HCT116 (cell line): ENCODE measurements at places on chromosomes 5 and 9. TPM values are rescaled to one million over a fixed set of nuclear protein-coding genes. Genes with fewer than 3 reads are reported as not detected.

- peaks cover 16% of the 10 kb centered on the region; the same call in 1 of the 2 replicates for H3K27me3 ChIP-seq
- DNase-seq, result no peak
- H3K4me3 ChIP-seq, result no peak overlapping the region
- H3K27ac ChIP-seq, result no peak overlapping the region
- peaks cover 5% of the 10 kb centered on the region; the same call in 1 of the 2 replicates for H3K4me1 ChIP-seq
- no peaks in the 10 kb centered on the region for H3K36me3 ChIP-seq
Observed at GRCh38 chr5:159917994-159918393, 1.7 kb downstream of the ADRA1B start.

GRCh38 chr9:117249799-117250198, 165.1 kb downstream of the ASTN2 start:
- H3K27ac ChIP-seq, result no peak overlapping the region
- H3K27me3 ChIP-seq, result no peaks in the 10 kb centered on the region
- no peak for DNase-seq
- H3K4me3 ChIP-seq, result no peak overlapping the region
- no peaks in the 10 kb centered on the region for H3K4me1 ChIP-seq

Gene GOLPH3
- total RNA-seq, result 69.2 TPM

- DNase-seq, result no peak
- no peaks in the 10 kb centered on the region for H3K4me1 ChIP-seq
- no peak overlapping the region for H3K27ac ChIP-seq
Observed at GRCh38 chr5:104178066-104178465, 615.5 kb upstream of the NUDT12 start.

- no peak for DNase-seq
- H3K27ac ChIP-seq, result no peak overlapping the region
- H3K27me3 ChIP-seq, result no peaks in the 10 kb centered on the region
- H3K4me3 ChIP-seq, result no peak overlapping the region
Observed at GRCh38 chr9:69649566-69650250, 22.5 kb downstream of the APBA1 start.

DNA sequence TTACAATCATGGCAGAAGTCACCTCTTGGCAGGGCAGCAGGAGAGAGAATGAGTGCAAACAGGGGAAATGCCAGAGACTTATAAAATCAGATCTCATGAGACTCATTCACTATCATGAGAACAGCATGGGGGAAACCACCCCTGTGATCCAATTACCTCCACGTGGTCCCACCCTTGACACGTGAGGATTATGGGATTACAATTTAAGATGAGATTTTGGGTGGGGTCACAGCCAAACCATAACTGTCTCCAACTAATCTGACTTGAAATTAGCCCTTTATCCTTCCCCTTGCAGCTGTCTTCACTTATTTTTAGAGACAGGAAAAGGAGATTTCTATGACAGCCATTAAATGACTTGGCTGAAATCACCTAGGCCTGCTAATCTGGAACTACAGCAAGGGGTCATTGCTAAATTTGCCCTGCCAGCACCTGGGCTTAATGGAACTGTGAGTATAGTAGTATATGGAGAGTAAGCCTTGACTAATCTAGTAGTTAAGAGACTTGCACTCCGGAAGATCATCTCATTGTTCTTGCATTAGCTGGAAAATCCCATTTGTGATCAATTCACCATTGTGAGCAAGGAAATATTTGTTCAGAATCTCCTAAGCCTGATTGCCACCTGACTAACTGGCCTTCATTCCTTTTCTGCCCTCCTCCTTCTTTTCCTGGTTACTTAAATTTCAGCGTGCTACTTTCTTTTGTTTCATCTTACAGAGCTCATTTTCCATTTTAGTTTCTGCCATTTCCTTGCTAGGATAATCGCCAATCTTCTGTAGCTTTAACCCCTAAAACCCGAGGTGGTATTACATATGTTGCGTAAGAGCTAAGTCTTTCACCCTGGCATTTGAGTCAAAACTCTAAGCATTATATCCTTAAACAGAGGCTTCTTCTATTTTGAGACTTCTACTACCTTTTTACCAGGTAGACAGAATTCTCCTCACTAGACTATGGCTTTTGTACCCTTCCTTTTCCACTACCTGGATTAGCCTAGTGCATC, 65.3 kb upstream of the RUSC2 start:
- no peak for DNase-seq
- no peaks in the 10 kb centered on the region; the same call in 1 of the 2 replicates for H3K27me3 ChIP-seq
- no peaks in the 10 kb centered on the region for H3K36me3 ChIP-seq
- H3K27ac ChIP-seq, result no peak overlapping the region

DNA sequence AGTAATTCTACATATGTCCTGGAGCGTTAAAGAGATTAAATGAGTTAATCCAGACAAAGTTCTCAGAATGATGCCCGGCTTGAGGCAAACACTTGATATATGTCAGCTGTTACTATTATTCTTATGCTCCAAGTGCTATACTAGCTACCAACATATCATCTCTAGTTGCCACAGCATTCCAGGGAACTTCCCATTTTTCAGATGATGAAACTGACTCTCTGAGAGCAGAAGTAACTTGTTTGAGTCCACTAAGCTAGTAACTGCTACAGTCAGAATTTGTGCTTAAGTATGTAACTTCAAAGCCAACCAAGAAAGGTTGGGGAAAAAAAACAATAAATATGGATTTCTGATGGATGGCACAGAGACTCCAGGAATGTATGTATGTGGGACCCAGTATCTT, 98.1 kb downstream of the CDK5RAP2 start:
- H3K4me1 ChIP-seq, result no peaks in the 10 kb centered on the region
- no peak for DNase-seq
- H3K36me3 ChIP-seq, result peaks cover 16% of the 10 kb centered on the region
- H3K4me3 ChIP-seq, result no peak overlapping the region

- H3K4me3 ChIP-seq, result no peak overlapping the region
- H3K4me1 ChIP-seq, result no peaks in the 10 kb centered on the region
- H3K27ac ChIP-seq, result no peak overlapping the region
- H3K27me3 ChIP-seq, result 0 out of 2 replicates have a peak, but pooled peaks cover 1% of the 10 kb centered on the region
Observed at GRCh38 chr9:1978941-1979340, 36.2 kb upstream of the SMARCA2 start.

GRCh38 chr5:74521401-74521800, 119.1 kb downstream of the ENC1 start:
- H3K4me1 ChIP-seq, result no peaks in the 10 kb centered on the region
- DNase-seq, result no peak
- no peak overlapping the region for H3K27ac ChIP-seq
- H3K27me3 ChIP-seq, result no peaks in the 10 kb centered on the region

Gene LTC4S
- total RNA-seq, result 5.0 TPM

DNA sequence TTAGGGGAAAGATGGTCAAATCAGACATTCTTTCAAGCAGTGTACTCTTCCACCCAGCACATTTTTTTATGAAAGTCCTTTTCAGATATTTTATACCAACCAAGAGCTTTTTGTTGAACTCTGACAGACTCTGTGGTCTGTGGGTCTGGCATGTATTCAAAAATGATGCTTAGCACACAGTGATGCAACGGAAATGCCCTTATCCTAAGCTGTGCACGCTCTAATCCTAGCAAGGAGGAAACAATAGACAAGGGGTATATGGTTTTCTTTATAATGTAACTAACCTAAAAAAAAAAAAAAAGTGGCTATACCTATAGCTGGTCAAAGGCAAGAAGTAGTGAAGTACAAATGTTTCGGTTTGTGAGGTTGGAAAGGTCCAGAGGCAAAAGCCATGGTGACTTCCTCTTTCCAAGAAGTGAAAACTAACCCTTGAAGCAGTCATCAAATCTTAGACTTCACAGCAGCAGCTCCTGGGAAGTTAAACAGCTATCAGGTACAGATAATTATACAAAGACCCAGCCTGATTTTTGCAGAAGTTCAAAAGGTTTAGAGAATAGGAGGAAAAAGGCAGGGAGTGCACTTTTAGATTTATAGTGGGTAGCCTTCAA, 82.5 kb downstream of the SEMA6A start:
- H3K4me1 ChIP-seq, result no peaks in the 10 kb centered on the region
- H3K4me3 ChIP-seq, result no peak overlapping the region
- DNase-seq, result no peak
- no peaks in the 10 kb centered on the region for H3K36me3 ChIP-seq

GRCh38 chr5:131277875-131278740, 14.3 kb downstream of the CDC42SE2 start:
- H3K27ac ChIP-seq, result peak overlapping the region; percentile 1; the same call in 1 of the 2 replicates
- no peaks in the 10 kb centered on the region for H3K27me3 ChIP-seq
- DNase-seq, result no peak
- H3K36me3 ChIP-seq, result no peaks in the 10 kb centered on the region
- H3K4me1 ChIP-seq, result peaks cover 39% of the 10 kb centered on the region
- no peak overlapping the region for H3K4me3 ChIP-seq

- no peaks in the 10 kb centered on the region for H3K36me3 ChIP-seq
- H3K4me1 ChIP-seq, result no peaks in the 10 kb centered on the region
- H3K27me3 ChIP-seq, result 0 out of 2 replicates have a peak, but pooled peaks cover 3% of the 10 kb centered on the region
- H3K27ac ChIP-seq, result no peak overlapping the region
Observed at GRCh38 chr9:134492281-134492691, 149.3 kb upstream of the COL5A1 start.

GRCh38 chr9:120363697-120364096, 216.3 kb downstream of the CDK5RAP2 start:
- DNase-seq, result no peak
- no peaks in the 10 kb centered on the region for H3K27me3 ChIP-seq
- H3K27ac ChIP-seq, result no peak overlapping the region

- H3K4me1 ChIP-seq, result no peaks in the 10 kb centered on the region
- no peak for DNase-seq
- H3K4me3 ChIP-seq, result no peak overlapping the region
- no peak overlapping the region for H3K27ac ChIP-seq
- no peaks in the 10 kb centered on the region for H3K36me3 ChIP-seq
Observed at GRCh38 chr9:31347082-31347617, 1037.3 kb upstream of the ACO1 start.

DNA sequence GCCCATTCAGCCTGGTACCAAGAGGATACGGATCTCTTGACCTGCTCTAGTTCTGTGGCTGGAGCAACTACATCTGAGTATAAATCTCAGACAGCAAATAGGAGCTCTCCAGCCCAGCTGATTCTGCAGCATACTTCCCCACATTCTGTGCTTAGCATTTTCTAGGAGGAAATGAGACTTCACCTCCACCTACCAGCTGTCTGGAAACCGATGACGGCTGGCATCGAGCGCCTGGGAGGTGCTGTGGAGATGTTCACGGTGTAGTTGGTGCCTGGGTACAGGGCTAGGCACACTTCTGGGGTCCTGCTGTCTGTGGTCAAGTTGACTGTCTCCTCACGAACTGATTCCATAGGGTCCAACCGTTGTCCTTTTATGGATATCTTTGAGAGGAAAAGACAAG, 63.6 kb downstream of the SUSD1 start:
- H3K4me3 ChIP-seq, result no peak overlapping the region
- peaks cover 43% of the 10 kb centered on the region for H3K4me1 ChIP-seq

DNA sequence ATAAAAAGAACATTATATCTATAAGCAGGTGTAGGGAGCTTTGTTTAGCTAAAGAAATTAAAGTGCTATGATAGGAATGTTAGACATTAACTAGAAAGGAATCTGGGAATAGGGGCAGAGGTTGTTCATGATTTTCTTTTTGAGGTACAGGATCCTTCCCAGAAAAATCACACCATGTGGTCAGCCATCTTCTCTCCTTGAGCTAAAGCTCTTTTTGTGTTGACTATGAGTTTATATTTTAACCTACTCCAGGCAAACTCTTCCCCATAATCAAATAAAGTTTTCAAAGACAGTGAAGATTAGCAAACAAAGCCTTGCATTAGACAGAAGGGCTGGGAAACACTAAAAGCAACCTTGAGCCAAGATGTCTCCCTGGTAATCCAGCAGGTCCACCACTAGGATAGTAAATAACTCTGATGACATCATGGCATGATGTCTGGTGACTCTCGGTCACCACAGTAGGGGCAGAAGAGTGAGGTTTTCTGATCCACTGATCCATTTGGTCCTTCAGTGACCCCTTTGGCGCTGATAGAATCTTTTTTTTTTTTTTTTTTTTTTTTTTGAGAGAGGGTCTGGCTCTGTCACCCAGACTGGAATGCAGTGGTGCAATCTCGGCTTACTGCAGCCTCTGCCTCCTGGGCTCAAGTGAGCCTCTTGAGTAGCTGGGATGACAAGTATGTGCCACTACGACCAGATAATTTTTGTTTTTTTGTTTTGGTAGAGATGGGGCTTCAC, 30.6 kb upstream of the IL6ST start:
- no peak overlapping the region for H3K4me3 ChIP-seq
- H3K27me3 ChIP-seq, result no peaks in the 10 kb centered on the region
- H3K4me1 ChIP-seq, result no peaks in the 10 kb centered on the region
- no peak for DNase-seq
- H3K36me3 ChIP-seq, result no peaks in the 10 kb centered on the region

GRCh38 chr5:34684281-34684979, 28.3 kb downstream of the RAI14 start:
- no peaks in the 10 kb centered on the region; the same call in 1 of the 2 replicates for H3K36me3 ChIP-seq
- no peak overlapping the region for H3K27ac ChIP-seq
- no peak overlapping the region for H3K4me3 ChIP-seq
- peaks cover 56% of the 10 kb centered on the region for H3K4me1 ChIP-seq

GRCh38 chr9:36191290-36191645, 547 bp downstream of the CLTA start:
- H3K27ac ChIP-seq, result peak overlapping the region; percentile 80
- DNase-seq, result no peak
- H3K4me3 ChIP-seq, result peak overlapping the region; percentile 91
- no peaks in the 10 kb centered on the region for H3K27me3 ChIP-seq

DNA sequence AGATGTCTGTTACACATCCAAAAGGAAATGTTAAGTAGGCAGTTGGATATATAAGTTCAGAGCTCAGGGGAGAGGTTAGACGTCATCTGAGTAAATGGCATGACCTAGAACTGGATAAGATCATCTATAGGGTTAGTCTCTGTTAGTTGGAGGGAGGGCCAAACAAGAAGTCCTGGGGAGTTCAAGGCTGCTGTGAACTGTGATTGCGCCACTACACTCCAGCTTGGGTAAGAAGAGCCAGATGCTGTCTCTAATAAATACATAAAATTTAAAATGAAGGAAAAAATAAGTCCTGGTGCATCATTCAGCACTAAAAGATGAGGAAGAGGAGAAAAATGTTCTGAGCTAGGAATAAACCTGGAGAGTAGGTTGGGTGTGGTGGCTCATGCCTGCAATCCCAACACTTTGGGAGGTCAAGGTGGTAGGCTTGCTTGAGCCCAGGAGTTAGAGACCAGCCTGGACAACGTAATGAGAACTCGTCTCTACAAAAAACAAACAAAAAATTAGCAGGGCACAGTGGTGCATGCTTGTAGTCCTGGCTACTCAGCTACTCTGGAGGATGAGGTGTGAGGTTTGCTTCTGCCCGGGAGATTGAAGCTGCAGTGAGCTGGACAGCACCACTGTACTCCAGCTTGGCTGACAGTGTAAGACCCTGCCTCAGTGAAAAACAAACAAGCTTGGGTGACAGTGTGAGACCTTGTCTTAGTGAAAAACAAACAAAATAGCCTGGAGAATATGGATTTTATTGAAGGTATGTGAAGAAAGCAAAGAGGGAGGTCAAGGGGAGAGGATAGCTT, 123.6 kb downstream of the ACTBL2 start:
- H3K27ac ChIP-seq, result no peak overlapping the region
- H3K4me3 ChIP-seq, result no peak overlapping the region
- H3K36me3 ChIP-seq, result no peaks in the 10 kb centered on the region

Gene PCDHB2
- not detected for total RNA-seq

GRCh38 chr9:93586290-93587057, 10.1 kb downstream of the PHF2 start:
- no peak overlapping the region for H3K27ac ChIP-seq
